Activated CD8-positive, alpha-beta memory T cell treated with anti-CD3 and anti-CD28 coated beads for 1 hour (primary cell): ENCODE measurements at places on chromosomes 12 and 14.

GRCh38 chr14:26174395-26174794, 423.4 kb downstream of the NOVA1 start:
- DNase-seq = no peak

DNA sequence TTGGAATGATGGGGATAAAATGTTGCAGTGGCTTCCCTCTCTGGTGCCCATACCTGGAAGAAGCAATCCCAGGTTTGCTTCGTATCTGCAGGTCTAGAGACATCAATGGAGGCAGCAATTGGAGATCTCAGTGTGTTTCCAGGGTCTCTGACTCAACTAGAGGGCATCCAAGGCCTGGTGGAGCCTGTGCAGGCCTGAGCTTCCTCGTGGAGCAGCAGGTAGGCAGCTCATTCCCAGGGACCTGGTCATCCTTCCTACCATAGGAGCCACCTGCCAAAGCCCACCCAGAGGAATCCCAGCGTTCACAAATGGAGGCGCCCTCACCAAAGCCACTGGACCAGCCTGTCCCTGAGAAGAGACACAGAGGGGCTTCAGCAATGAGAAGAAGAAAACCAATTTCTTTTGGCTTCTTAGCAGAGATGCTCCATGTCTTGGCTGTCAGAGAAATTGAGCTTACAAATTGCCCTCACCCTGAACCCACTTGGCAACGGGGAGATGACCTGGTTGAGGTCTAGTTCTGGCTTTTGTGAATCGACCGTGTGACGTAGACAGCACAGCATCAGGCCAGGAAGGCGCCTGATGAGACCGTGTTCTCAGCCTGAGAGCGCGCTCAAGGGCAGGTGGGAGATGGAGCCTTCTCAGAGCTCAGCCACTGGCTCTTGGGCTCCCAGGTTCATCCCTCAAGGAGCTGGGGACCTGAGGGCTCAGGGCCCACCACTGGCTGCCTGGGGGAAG, 283.6 kb downstream of the DPF3 start:
- DNase-seq = no peak

DNA sequence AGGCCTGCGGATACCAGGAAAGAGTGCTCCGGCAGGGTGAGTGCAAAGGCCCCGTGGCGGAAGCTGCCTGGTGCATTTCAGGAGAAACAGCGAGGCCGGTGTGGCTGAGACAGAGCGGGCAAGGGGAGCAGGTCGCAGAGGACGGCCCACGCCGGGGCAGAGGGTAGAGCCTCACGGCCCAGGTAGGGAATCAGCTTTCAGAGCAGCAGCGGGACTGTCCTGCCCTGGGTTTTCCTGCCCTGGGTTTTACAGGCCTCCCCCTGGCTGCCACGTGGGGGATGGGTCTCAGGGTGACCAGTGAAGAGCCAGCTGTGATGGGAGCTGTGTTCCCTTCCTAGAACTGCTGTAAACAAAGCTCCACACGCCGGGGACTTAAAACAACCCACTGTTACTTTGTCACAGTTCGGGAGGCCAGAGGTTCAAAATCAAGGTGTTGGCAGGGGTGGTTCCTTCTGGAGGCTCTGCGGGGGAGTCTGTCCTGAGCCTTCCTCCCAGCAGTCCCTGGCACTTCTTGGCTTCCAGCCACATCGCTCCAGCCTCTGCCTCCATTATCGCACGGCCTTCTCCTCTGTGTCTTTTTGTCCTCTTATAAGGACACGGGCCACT, 10.4 kb downstream of the NCOR2 start:
- no peak for DNase-seq

- no peak for DNase-seq
Measured at GRCh38 chr12:131459773-131460365, 251.0 kb upstream of the SFSWAP start.

GRCh38 chr12:67482751-67483661, 165.5 kb upstream of the DYRK2 start:
- DNase-seq = peak; percentile 61

- DNase-seq = no peak
Measured at GRCh38 chr14:32012062-32012461, 65.0 kb upstream of the ARHGAP5 start.

DNA sequence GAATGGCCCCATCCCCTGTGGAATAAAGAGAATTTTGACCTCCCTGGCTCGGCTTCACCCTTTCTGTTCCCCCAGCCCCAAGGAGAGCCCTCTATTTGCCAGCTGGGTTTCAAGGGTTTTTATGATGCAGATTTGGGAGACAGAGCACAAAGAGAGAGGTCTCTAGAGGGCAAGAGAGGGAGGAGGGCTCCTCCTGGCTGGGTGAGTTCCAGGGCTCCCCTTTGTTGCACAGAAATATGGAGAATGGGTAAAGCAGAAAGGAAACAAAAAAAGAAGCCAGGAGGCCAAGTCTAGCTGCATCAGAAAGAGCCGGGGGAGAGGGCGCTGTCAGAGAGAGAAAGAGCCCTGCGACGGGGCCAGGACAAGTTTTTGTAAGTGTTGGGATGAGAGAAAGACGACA, 319.6 kb upstream of the RTL1 start:
- no peak for DNase-seq

DNA sequence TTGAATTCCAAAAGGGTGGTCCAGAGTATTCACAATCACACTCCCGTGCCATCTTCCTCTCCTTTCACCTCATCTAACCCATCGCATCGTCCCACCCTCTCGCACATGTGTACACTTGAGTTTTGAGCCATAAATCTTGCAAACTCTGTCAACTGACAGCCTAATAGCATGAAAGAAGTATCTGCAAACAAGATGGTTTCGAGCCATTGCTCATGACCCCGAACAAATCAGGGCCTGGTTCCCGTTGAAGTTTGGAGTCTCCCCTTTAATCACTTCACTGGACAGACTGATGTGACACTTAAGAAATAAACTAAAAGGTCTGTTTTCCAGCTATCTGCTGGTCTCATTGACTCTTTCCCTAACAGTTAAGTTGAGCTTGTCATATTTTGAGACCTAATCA, 223.6 kb upstream of the SOX5 start:
- no peak for DNase-seq

DNA sequence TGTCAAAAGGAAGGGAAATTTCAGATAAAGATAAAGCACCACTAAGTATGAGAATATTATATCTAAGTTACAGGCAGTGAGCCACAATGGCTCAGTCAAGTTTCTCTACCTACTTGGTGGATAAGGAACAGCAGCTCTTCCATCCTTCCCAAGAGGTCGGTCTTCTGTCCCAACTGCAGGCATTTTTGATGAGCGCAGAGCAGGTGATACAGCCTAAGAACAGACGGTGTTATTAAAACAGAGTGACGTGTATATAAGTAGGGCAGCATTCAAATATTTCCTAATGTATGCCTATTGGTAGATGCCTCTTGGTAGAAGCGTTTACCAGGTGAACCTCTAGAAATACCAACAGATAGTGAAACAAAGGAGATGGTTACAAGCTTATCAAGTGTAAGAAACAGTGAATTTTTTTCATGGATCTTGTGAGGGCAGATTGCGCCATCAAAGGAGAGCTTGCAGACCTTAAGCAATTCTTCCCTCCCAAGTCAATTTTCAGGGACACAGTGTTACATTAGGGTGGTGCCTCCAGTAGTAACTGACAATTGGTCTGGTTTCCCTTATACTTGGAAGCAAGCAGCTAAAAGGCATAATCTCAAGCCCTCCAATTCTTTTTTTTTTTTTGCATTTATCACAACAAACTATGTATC, 274.5 kb downstream of the MED13L start:
- DNase-seq = no peak

- DNase-seq = no peak
Measured at GRCh38 chr12:21413369-21414277, 23.8 kb upstream of the PYROXD1 start.

DNA sequence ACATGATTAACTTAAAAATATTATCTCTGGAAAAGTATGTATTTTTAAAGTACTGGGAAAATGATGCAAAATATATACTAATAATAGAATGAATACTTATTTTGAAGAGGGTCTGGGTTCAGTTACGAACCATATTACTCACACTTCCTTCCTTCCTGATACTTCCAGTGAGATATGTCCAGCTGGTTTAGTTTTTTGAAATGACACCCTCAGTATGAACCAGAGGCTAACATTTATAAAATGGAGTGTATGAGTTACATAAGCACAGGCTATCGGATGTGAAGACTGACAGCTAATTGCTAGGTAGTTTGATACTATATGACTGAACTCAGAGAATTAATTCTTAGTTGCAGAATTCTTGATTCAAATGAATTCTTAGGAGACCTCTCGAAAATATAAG, 122.9 kb downstream of the OTOGL start:
- no peak for DNase-seq

DNA sequence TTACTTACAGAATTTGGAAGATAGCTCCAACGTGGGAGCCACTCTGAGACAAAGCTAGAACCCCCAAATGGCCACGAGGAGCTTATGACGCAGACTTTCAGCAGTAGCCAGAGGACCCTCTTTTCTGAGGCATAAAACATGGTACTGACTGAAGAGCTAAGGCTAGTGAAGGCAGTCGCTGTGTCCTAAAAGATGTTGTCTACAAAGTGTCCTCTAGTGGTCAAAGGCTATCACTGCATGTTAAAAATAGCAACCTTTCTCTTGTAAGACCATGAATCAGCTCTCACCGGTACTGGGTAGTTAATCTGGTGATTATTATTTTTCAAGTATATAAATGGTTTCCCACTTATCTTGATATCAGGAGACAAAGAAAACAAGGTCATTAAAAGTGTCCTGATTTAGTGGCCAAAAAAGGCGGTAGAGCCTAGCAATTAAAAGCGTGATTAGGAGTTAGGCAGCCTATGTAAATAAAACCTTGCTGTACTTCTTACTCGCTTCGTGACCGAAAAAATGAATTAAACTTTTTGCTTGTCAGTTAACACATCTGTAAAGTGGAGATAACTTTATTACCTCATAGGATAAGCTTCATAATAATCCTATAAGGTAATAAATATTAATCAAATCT, 47.0 kb upstream of the LGR5 start:
- DNase-seq = no peak

DNA sequence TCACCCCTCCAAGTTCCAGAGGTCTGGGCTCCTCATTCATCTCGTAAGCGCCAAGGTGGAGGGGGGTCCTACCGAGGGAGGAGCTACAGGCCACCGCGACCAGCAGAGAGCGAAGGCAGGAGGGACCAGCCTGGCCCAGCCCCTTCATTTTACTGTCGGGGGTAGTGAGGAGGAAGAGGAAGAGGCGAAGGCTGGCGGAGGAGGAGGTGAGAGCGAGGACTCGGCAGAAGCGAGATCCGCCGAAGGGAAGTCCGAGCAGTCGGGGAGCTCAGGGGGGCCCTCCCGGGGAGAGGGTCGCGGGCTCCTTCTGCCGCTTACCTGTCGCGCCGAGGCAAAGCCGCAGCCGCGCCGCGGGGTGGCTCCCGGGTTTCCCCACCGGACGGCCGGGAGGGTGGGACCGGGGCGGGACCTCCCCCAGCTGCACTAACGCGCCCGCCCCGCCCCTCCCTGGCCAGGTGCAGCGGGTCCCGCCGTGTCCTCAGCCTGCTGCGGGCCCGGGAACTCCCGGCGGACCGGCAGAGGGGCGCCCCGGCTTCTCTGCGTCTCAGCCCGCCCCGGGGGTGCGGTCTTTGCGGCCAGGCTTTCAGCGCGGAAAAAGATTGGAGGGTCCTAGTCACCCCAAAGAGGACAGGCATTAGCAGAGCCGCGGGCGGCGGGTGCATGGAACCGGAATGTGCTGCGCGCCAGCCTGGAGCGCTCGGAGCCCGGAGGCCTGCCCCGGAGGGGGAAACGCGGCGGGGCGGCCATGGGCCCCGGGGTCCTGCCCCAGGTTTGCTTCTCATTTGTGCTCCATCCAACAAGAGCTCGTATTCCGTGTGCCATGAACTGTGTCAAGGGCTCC, at the start of gene GALNT6:
GALNT6 (minus strand) TSS at position 124 of the 841 bp plus-strand sequence. CDS start 11,625 bp downstream, outside the sequence.
- peak; percentile 40 for DNase-seq

GRCh38 chr14:44657203-44657602, 150.1 kb upstream of the FSCB start:
- no peak for DNase-seq

DNA sequence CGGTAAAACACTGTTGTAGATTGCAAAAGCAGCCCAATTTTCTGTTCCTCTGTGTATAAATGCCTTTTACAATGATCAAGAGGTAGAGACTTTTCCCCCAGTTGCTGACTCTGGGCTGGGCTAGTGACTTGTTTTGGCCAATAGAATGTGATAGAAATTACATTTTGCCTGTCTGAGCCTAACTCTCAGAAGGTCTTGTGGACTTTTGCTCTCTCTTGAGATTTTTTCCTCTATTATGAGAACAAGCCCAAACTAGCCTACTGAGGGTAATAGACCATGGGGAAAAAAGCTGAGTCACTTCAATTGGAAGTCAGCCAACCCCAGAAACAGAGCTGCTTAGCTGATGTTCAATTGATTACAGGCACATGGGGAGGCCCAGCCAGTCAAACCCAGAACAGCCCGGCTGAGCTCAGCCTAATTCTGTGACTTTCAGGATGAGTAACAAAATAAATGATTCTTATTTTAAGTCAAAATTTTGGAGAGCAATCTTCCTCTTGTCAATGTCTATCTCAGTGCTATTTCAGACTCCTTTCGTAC, 61.4 kb downstream of the MYF5 start:
- DNase-seq = no peak

DNA sequence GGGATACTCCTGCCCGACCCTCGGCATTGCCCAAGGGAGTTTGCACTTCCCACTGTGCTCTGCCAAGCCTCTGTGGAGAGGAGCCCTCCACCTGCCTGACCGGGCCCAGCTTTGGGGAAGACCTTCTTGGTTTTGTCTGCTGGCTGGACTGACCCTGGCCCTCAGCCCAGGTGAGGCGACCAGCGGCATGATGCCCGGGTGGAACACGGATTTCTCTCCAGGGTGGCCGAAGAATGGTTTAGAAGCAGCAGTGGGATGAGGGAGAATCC, 15.6 kb downstream of the ZBTB42 start:
- DNase-seq = no peak

- no peak for DNase-seq
Measured at GRCh38 chr12:116280595-116281290, 3.2 kb upstream of the MED13L start.

- DNase-seq = no peak
Measured at GRCh38 chr14:96795109-96795828, 1.9 kb upstream of the VRK1 start.

DNA sequence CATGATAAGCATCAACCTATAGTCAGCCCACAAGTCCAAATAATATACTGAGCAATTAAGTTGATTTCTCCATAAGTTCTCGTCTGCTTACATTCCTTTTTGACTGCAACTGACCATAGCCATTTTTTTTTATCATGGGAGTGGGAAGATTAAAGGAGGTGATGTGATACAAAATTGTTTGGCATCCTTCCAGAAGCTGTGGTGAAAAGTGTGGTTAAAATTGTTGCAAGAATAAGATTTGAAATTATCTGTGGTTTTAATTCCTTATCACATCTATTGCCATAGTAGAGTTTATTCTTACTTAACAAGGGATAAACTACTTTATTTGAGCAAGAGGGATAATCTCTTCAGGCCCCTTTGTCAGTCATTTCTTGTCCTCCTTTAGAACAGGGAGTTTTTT, 50.7 kb downstream of the LIN52 start:
- no peak for DNase-seq

- no peak for DNase-seq
Measured at GRCh38 chr14:56821177-56821576, 10.9 kb upstream of the OTX2 start.
